Hematopoietic multipotent progenitor cell treated with erythropoietin and hydrocortisone succinate and interleukin-3 and kit ligand, for 15 days (in vitro differentiated cells): ENCODE measurements at places on chromosomes 2 and 18.

- DNase-seq: no peak
Measured at GRCh38 chr2:187569042-187569441, 14.8 kb upstream of the TFPI start.

- DNase-seq: no peak
Measured at GRCh38 chr2:127416506-127417001, 1.7 kb upstream of the PROC start.

- DNase-seq: peak; percentile 86
Measured at GRCh38 chr2:172102391-172103359, at the start of gene DLX2. DLX2 (minus strand) TSS chr2:172102900; CDS start chr2:172102538, 362 bp downstream.

DNA sequence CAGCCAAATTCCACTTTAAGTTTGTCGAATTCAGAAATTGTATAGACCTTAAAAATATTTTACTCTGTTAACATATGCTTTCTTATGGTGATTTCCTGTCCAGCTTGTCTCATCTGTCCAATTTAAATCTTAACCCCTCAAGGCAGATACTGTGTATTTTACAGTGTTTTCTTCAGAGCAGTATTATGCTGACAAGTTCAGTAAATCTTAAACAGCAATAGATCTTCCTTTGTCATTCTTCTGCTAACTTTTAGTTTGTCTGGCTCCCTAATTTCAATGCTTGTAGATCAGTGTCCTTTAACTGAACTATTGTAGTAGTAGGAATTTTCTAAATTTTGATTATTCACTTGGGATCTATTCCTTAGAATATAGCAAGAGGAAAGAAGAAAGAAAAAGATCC lies 52.8 kb upstream of the MEIS1 start:
- no peak for DNase-seq

DNA sequence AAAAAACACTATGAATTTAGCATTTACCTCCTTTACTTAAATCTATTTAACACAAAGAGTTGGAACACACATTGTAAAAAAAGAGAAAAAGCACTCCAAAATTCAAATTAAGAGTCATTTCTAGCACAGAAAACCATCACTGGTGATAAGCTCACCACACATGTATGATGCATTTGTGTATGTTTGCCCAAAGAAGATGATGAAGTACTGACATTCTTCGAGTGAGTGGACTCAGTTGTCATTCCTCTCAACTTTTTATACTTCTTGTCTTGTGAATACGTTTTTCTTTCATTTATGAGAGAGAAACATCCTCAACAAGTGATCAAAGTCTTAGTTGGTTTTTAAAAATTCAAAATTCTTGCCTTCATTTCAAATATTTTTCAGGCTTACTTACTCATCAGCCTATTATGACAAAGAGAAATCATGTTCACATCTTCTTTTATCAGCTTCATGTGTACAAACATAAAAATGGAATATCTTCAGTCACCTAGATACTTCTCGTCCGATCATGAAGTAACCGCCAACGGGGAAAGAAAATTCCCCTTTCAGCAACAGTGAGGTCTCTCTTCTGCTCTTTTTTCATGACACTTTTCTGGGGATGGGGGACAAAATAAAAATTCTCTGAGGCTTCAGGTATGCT lies 1.5 kb downstream of the DSEL start:
- DNase-seq: no peak

- no peak for DNase-seq
Measured at GRCh38 chr18:74517236-74517630, 17.1 kb upstream of the CNDP1 start.

GRCh38 chr18:65527879-65528633 lies 222.8 kb upstream of the CDH7 start:
- DNase-seq: no peak

DNA sequence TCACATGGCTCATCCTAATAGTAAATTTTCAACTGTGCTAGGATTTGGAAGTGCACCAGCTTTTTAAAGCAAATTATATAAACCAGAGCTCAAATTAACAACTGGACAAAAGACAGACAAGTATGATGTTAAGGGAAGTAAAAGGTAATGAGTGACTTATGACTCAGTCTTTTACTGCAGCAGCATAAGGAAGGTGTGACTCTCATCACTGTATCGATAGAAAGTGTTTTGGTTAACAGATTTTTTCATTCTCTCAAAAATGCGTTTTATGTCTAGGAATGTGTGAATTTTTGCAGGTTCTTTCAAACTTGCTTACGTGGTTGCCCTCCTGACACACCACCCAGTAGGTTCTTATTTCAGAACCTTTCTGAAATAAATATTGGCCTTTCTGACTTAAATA lies 244.2 kb upstream of the BOD1L2 start:
- no peak for DNase-seq

- no peak for DNase-seq
Measured at GRCh38 chr18:63309422-63309821, 10.1 kb downstream of the BCL2 start.

- DNase-seq: no peak
Measured at GRCh38 chr2:55879976-55880375, 43.6 kb downstream of the EFEMP1 start.

- DNase-seq: no peak
Measured at GRCh38 chr2:120179396-120179795, 43.8 kb downstream of the TMEM185B start.

DNA sequence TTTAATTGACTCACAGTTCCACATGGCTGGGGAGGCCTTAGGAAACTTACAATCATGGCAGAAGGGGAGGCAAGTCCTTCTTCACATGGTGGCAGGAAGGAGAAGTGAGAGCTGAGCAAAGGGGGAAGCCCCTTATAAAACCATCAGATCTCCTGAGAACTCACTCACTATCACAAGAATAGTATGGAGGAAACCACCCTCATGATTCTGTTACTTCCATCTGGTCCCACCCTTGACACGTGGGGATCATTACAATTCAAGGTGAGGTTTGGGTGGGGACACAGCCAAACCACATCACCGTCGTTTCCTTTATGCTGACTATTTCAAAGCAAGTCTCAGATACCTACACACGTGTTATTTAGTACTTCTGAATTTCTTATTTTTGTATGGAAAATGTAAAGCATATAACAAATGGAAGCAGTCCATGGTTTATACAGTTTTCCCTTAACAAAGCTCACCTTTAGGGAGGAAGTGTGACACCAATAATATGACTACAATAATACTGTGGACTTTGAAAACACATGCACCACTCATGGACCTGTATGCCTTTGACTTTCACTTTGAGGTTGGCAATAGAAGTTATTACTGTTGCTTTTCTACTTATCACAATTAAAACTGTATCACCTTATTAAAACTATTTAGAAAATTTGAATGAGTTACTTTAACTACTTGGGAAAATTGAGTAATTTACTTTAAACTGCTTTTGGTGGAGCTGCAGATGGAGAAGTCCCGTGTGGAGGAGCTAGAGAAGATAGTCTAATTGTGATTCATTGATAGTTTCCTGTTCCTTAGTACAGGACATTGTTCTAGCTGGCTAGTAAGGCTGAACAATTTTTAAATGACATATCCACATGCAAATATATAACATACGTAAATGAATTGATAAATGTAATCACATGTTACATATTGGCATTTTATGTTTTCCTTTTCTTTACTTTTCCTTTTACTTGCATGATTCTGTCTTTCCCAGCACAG lies 37.3 kb downstream of the MTCL1 start:
- no peak for DNase-seq

- no peak for DNase-seq
Measured at GRCh38 chr2:102632380-102633175, 13.2 kb downstream of the SLC9A2 start.

- DNase-seq: no peak
Measured at GRCh38 chr2:209648714-209649113, 122.9 kb upstream of the UNC80 start.

- no peak for DNase-seq
Measured at GRCh38 chr2:152609699-152610098, 107.6 kb downstream of the PRPF40A start.

DNA sequence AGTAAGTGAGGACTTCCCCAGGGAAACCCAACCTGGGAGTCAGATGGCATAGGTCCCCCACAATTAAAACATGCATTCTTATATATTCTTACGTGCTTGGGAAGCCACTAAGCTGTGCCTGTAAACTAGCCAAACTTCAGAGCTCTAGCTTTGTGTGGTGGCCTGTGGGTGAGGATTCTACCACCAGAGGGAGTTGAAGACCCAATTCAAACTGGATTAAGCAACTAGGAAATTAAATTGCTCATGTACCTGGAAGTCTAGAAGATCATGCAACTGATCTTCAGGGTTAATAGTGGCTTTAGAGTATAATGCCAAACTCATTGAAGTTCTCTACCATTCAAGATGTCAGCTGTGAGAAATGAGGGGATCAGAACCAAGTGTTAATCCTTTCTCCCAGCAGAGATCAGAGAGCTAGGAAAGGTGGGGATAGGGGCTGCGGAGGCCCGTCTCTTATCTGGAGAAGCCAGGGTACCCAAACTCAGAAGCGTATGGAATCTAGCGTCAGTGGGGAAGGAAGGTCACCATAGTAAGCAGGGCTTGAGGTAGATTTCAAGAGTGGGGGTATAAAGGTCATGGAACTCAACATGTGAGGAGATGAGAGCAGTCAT lies 53.2 kb upstream of the CCDC85A start:
- no peak for DNase-seq

GRCh38 chr2:19120941-19121750 lies 237.3 kb downstream of the OSR1 start:
- no peak for DNase-seq

DNA sequence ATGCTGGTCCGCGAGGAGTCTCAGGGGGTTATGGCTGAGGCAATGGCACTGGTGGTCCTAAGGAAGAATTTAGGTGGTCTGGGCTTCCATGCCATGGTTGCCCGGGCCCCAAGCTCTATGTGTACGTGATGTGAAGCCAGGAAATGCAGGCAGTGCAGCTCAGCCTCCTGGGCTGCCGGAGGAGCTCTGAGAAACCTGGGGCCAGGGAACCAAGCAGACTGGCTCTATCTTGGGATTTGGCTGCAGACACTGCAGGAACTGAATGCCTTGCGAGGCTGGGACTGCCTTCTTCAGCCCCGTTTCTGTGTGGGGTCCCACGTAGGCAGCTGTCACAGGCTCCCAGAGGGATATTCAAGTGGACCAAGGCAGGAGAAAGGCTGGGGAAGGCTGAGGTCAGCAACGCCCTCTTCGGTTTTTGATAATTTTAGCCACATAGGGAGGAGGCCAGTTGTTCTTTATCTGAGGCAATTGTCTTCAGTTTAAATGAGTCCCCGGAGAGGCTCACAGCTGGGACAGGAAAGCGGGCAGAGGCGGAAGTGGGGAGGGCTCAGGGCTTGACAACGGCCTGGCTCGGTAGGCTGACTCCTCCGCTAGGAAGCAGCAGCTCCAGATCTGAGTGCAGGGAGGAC lies 77.7 kb downstream of the RHOB start:
- DNase-seq: no peak
